ENCODE measurements at places on chromosomes 2 and 18.
A peak's percentile ranks its signal among the peaks of the same experiment; 100 is the strongest.

DNA sequence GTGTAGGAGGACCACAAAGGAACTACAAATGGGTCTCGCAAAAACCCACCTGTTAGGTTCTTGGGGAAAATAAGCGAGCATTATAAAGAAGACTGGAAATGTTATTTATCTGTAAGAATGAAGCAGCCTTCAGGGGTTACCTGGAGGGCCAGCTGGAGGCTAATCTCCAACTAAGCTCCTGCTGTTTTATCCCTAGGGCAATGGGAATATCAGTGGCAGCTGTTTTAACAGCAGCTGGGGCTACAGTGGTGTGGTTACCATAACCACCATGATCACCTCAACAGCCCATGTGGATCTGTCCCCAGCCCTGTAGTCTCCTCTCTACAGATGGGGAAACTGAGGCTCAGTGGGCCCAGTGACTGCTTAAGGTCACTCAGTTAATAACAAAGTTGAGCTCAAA, 108.1 kb downstream of the FTCDNL1 start:
- DNase-seq, result no peak

GRCh38 chr2:240364582-240364960, 70.9 kb upstream of the GPC1 start:
- DNase-seq, result no peak

DNA sequence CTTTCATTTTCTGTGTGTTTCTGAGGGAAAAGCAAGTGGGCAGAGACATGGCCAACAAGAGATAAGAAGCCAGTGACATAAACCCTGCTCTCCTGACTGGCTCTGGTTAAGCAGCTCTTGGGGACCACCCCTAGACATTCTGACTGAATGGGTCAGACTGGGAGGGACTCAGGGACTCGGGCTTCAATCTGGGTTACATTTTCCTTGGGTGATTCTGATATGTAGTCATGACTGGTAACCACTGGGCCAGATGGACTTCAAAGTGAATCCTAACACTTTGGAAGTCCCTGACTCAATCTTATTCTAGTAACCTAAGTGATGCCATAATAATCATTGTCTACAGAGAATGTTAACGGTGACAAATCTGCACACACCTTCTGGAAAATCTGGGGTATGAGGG, 397.8 kb downstream of the NBAS start:
- DNase-seq, result peak; percentile 56

DNA sequence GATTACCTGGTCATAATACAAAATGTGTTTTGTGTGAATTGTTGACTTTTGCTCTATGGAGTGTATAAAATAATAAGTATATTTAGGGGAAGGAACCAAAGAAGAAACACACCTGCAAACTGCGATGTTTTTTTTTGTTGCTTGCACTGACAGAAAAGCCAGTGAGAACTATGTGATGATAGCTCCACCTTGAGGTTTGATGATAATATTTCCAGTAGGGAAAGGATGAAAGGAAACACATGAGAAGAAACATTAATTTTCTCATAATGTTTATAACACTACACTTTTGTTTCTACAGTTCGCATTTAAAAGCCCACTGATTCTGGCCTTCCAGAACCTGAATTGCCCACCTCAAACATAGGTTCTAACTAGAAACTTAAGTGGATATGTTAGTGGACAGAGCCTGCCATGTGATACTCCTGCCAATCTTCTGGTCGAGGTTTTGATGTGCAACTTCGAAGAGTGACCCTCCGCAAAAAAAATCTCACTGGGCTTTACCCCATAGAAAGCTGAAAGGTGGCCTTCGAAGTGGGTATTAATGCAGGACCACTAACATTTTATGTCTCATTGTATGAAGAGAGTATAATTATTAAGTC, 476.4 kb upstream of the SPHKAP start:
- peak; percentile 47 for DNase-seq

DNA sequence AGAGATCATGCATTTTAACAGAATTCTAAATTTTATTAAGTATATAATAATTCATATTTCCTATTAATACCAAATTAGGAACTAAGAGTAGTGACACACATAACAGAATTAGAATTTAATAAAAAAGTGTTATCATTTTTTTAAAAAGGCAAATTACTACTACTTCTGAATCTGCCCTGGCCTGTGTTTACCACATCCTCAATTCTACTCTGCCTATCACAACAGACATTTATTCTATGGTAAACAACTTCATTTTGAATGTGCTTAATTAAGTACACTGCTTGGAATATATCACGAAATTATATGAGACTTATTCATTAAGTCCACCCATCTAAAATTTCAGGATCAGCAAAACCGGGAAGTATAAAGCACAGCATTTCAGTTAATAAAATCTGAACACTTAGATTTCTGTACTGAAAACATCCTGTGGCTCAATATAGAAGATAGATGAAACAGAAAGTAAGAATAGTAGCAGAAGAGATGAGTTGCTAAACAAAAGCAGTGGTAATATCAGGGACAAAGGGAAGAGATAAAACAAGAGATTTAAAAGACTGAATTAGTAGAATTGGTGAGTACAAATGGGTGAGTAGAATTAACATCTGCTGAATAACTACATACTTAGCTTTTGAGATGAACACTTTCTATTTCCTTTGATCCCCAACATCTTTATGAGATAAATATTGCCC, 3.7 kb downstream of the SMC6 start:
- DNase-seq, result no peak

- DNase-seq, result peak; percentile 37
Measured at GRCh38 chr2:156892467-156893281, 364.8 kb upstream of the GALNT5 start.

DNA sequence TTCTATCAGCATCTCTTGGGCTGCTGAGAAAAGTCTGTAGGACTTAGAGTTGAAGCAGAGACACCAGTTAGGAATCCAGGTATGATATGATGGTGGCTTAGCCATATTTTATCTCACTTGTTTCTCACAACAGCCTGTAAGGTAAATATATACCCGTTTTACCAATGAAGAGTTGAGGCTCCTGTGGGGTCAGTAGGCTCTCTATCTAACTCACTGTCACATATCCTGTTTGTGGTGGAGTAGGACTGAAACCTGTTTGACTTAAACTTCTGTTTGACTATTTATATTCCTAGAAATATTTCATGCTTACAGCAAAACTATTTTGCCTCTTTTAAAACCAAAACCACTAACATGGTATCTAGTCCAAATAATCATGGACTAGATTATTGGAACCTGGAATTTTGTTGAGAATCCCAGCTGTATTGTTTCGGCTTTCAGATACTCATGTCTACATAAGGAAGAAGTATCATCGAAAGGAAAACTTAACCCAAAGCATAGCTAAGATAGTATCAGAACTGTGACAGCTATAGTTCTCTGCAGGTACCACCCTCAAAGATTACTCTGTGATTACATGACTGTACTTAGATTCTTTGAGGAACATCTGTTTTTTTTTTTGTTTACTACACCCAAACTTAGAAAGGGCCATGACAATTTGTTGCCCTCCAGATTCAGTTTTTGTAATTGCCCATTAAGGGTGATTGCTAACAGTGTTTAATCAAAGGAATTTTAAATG, 216.1 kb upstream of the THUMPD2 start:
- no peak for DNase-seq

- DNase-seq, result peak; percentile 69
Measured at GRCh38 chr18:1011349-1011748, 106.7 kb downstream of the ADCYAP1 start.

DNA sequence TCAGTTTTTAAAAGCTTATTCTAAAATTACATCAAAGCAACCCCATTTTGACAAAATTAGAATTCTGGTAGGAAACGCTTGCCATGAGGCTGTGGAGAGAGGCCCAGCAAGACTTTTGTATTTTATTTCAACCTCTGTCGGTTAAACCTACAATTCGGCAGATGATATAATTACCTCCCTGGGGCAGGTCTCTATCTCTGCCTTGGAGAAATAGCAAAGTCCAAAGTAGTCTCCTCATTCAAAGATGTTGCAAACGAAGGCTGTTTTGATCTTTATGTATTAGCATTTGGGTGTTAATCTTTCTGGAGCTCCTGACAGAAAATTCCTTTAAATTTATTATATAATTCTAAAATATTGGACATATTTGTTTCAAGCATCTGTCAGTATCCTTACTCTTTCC, 35.6 kb downstream of the GALM start:
- DNase-seq, result no peak

DNA sequence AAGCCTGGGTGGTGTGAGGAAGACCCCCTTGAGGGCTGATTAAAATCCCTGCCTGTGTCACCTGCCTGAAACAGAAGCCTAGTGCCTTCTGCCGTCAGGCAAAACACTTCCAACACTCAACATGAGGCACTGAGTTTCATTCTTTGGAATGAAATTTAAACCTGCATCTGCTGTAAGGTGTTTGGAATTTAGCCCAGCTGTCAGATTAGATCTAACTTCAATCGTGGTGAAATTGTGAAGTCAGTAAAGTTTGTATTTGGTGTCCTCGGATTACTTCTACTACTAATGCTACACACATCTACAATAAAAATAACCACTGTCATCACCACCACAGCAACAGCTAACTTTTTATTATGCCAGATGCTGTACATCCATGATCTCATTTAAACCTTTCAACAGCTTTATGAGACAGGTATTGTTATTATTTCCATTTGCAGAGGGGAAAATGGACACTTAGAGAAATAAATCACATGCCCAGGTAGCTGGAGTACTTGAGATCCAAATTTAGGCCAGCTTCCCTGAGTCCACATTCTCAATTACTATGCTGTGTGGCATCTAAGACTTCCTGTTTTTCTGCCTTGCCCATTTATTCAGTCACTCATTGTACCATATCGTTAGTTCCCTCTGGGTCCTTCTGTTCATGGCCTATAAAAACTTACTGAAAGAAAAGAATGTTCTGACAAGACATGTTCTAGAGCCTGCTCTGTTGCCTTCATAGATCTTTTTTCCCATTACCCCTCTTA, 98.2 kb upstream of the GCFC2 start:
- no peak for DNase-seq

DNA sequence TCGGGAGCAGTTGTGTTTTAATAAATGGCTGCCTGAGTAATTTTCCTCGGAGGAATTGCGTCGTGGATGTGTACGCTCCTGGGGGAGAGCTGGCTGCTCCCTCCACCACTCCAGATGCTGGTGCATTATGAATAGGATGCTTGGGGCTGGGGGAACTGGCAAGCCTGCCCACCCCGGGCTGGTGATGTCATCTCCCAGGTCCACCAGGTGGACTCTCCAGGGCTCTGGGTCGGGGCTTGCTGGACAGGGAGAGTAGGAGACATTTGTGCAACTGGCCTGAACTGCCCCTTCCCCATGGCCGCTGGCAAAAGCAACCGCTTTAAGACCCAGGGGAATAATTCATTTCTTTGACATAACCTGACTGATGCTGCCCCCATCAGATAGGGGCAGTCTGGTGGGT, 158.7 kb downstream of the KLHL29 start:
- no peak for DNase-seq
